Left renal cortex interstitium (tissue), 4 donors: ENCODE measurements at places on chromosomes 3 and 15.

DNA sequence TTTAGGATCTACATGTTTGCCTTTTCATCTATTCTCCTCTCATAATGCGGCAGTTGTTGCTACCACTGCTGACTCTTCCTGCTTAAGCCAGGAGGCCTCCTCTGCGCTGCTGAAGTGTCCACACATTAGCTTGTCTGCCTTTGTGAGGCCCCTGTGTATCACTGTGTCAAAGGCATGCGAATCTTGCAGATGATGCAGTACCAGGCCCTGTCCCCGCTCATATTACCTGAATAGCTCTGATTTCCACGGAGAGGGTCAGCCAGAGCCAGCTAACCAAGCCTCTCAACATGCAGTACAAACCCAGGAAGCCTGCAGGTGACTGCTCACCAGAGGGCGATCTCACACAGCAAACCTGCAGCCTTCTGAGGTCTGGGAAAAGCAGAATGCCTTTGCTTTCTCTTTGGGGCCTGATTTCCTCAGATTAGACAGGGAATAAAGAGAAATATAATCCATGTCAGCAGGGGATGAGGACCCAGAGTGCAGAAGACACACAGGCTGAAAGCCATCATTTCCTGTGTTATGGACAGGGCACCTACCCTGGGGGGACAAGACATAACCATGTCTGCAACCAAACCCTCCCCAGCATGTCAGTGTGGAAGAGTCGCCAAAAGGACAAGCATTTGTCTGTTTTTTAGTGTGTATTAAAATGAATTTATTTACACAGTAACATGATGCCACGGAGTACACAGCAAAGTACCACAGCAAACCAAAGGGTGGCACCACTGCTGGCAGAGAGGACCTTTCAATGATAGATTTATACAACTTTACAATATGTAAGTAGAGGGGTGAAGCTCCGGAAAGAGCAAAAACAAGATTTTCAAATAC lies 36.8 kb upstream of the TSPAN3 start:
- peak; percentile 43 for DNase-seq

DNA sequence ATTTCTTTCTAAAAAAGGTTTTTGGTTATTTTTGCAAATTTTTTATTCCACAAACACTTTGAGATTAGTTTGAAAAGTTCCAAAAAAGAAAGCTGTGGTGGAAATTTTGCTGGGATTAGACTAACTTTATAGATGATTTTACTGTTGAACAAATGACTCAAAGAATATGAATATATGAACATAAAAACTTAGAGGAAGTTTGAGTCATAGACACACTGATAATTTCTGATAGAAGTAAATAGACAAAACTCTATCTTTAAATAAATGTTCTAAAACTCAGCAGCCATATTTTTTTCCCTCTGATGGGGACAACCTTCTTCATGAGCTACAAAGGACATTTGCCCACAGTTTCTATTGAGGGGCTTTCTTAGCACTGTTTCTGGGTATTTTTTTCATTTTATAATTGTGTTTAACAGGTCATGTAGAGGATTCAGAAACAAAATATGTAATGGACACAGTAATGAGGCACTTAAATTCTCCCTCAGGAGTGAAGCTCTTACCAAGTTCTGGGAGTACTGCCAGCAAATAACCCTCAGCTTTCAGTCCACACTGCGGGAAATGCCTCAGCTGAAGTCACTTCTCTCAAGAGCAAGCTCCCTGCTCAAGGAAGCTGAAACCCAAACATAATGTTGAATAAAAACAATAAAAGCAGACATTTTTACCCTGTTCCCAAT lies 157.6 kb downstream of the NFKBIZ start:
- DNase-seq, result no peak

GRCh38 chr15:64851503-64851840 lies 9.8 kb downstream of the PLEKHO2 start:
- DNase-seq, result no peak

DNA sequence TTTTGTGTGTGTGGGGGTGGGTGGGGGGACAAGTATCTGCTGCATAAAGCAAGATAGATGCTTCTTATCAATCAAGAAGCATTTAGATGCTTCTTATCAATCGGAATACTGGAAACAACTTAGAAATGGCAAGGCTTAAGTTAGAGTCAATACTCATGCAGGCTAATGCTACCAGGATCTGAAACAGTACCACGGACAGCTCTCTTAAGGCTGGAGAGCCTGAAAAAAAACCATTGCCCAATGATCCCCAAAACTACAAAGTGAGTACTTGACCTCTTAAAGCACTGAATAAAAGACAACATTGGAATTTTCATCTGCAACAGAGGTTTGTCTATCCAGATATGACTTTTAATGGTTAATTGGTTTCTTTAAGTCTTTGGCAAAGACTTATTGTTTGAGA lies 262.3 kb downstream of the GAP43 start:
- no peak for DNase-seq

DNA sequence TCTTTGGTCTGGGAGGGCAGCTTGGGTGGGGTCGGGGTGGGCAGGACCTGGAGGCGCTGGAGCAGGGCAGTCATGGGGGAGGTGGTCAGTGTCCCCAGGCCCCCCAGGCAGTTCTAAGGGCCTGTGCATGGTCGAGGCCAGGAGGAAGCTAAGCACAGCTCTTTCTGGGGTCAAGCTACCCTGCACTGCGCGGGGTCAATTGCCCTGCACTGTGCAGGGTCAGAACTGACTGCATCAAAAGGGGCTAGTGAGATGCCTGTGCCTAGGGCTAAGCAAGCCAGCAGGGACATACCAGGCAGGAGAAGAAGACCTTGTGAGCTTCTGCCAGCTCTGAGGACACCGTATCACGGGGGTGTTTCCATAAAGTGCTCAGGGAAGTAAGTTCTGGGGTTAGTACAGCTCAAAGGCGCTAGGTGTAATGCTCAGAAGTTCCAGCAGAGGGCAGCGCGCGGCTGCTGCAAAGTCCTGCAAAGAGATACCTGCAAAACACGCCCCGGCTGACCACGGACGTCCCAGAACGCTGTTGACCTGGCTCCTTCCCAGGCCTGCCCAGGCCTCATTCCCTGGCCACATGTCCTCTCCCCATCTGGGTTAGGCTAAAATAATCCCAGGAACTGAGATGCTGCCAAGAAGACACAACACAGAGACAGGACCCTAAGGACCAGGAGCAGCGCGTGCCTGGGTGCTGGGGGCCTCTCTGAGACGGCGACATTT lies 18.8 kb upstream of the IQSEC1 start:
- DNase-seq, result no peak

DNA sequence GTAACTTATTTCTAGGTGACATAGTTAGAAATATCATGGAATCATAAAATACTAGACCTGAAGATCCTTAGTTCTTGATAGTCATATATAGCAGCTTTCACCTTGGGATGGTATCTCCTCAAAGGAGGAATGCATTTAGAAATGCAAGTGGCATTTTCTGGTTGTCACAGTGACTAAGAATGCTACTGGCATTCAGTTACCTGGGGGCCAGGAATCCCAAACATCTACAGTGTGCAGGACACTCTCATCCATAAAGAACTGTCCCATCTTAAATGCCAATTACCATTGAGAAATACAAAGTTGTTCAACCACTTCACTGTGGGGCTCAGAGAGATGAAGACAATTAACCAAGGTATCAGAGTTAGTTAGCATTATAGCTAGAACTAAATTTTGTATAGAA lies 36.7 kb downstream of the MYH15 start:
- DNase-seq, result no peak

GRCh38 chr3:196235452-196236122 lies 19.3 kb downstream of the SLC51A start:
- DNase-seq, result no peak

GRCh38 chr15:62306851-62307504 lies 141.9 kb upstream of the C2CD4B start:
- DNase-seq, result peak; percentile 65

- DNase-seq, result no peak
These were observed 270.6 kb upstream of the UMPS start for GRCh38 chr3:124459678-124460077.

GRCh38 chr3:37920156-37920699 lies 58.5 kb downstream of the CTDSPL start:
- no peak for DNase-seq

DNA sequence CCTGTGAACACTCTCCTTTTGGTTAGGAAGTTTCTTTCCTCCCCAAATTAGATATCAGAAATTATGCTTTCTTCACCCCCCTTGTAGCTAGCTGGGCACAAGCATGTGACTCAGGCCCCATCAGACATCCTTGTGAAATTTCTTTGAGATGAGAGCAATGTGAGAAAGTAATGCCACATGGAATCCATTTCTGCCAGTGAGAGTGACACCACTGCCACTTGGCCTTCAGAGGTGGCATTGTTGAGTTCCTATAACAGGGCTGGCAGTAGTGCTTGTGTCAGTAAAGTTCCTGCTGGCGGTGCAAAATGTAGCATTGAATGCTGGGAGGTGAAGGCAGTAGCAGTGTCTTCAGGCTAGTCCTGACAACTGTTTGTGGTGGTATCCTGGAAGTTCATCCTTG lies 80.7 kb upstream of the ZNF280D start:
- DNase-seq, result no peak

GRCh38 chr15:23596736-23597135 lies 31.3 kb downstream of the MKRN3 start:
- no peak for DNase-seq

GRCh38 chr3:95002438-95003046 lies 939.7 kb downstream of the NSUN3 start:
- no peak for DNase-seq

DNA sequence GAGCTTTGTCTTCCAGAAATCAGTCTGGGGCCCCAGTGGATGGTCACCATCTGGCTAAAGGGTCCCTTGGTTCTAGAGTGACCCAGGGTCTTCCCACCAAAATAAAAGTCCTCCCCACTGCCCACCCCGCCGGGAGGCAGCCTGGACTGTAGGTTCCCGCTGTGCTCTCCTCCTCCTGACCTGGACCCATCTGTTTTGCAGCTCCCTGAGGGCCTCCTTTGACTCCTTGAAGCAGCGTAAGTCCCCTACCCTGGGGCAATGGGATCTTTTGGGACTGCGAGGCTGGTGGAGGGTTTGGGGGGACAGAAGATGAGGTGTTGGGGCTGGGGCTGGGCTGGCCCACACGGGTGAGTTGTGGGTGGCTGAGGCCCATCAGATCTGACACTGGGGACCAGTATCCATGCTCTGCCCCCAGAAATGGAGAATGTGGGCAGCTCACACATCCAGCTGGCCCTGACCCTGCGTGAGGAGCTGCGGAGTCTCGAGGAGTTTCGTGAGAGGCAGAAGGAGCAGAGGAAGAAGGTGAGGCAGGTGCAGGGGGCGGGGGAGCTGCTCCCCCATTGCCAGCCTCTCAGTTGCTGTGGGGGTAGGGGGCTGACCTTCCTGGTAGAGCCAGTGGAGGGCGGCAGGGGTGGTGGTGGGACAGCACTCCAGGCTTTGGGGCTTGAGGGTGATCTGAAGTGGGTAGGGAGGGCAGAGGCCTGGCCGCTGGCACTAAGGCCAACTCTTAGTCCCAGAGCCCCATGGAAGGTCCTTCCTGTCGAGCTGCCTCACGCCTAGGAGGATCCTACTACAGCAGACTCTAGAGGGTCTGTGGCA lies 30.4 kb downstream of the PSTPIP1 start:
- no peak for DNase-seq

- no peak for DNase-seq
These were observed 7.9 kb downstream of the CCDC71 start for GRCh38 chr3:49158103-49158709.

DNA sequence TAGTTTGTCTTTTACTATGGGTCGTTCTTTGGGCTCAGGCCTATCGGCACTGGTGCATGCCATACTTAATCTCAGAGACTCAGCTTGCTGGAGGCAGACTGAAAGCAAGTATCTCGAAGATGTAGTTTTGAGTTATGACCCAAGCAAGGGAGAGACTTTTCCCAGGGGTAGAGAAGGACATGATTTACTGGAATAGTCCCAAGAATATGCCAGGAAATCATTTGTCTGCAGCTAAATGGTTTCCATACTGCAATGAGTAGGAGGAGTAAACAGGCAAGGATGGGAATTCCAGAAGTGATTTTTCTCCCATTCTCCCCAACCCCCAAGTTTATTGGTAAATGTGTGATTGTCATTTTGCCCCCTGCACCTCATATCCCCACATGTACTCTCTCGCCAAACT lies 35.4 kb upstream of the LACTB start:
- no peak for DNase-seq

DNA sequence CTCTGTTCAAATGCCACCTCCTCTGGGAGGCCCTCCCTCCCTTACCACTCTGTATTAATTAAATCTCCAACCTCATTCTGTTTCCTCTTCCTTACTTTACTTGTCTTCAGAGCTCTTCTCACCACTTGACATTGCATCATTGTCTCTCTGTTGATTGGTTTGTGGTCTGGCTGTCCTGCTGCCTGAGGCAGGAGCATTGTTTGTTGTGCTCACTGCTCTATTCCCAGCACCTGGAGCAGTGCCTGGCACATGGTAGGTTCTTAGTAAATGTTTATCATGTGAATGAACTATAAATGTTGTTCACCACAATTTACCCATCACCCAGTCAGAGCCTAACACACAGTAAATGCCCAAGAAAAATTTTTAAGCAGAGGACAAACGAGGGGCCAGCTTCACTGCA lies 6.7 kb upstream of the BFSP2 start:
- DNase-seq, result no peak

GRCh38 chr3:155946178-155946577 lies 75.7 kb downstream of the GMPS start:
- no peak for DNase-seq

DNA sequence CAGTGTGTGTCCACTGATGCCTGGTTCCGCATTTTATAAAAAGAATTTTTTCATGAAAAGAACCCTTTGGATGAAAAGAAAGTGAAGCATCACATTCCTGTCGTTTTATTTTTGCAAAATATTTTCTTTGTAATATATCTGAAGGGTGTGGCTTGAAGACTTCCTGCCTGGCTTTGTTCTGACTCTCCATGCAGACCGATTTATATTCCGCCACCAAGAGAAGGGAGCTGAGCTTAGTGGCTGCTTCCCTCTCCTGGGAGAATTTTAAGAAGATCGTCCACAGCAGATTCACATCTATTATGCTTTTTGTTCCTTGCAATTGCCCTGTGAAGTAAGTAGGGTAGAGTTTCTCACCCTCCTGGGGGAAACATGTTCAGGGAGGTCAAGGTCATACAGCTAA lies 45.2 kb upstream of the UMPS start:
- no peak for DNase-seq

DNA sequence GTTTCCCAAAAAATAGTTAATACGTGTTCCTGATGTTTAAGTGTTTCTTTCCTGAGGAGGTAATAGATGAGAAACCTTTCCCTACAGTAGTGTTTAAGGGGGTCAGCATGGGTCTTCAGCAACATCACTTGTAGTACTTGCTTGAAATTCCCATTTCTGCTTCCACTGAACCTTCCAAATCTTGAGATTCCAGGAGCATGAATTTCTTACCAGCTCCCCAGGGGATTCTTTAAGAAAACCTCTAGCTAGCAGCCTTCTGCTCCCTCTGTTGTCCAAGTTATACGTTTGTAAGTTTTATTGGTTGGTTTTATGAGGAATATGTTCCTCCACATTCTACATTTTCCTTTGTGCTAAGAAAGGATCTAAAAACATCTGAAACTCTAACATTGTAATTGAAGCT lies 38.2 kb upstream of the ACP3 start:
- no peak for DNase-seq
